Naive B cell (primary cell): ENCODE measurements at places on chromosomes 12 and 14. TPM values are rescaled to one million over a fixed set of nuclear protein-coding genes. Genes with fewer than 3 reads are reported as not detected.
A peak's percentile ranks its signal among the peaks of the same experiment; 100 is the strongest.

The HOXC4 gene
- 0.17 TPM for polyA plus RNA-seq

DNA sequence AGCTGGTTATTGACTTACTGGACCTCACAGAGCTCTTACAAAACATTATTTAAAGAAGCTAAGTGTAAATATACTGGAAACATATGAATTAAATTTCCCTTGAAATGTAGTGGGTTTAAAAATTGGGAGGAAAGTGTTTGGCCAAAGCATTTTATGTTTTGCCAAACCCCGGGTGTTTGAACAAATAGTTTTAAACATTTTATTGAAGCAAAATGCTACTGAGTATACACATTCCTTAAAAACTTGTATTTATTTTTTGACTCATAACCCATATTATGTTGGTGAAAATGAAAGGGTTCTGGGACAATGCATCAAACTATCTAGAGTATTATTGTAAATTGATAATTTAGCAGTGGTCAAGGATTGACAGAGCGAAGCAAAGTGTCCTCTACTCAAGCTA, 1048.5 kb downstream of the SLC6A15 start:
- H3K4me1 ChIP-seq: no peaks in the 10 kb centered on the region
- no peak overlapping the region for H3K27ac ChIP-seq
- H3K27me3 ChIP-seq: no peaks in the 10 kb centered on the region
- no peak overlapping the region for H3K4me3 ChIP-seq

The FUT8 gene
- polyA plus RNA-seq: 18.5 TPM

GRCh38 chr12:83158613-83159207, 472.0 kb downstream of the TMTC2 start:
- no peak overlapping the region for H3K27ac ChIP-seq
- no peak for DNase-seq
- no peaks in the 10 kb centered on the region for H3K36me3 ChIP-seq
- no peaks in the 10 kb centered on the region for H3K27me3 ChIP-seq

The KLHL28 gene
- polyA plus RNA-seq: 40.9 TPM

DNA sequence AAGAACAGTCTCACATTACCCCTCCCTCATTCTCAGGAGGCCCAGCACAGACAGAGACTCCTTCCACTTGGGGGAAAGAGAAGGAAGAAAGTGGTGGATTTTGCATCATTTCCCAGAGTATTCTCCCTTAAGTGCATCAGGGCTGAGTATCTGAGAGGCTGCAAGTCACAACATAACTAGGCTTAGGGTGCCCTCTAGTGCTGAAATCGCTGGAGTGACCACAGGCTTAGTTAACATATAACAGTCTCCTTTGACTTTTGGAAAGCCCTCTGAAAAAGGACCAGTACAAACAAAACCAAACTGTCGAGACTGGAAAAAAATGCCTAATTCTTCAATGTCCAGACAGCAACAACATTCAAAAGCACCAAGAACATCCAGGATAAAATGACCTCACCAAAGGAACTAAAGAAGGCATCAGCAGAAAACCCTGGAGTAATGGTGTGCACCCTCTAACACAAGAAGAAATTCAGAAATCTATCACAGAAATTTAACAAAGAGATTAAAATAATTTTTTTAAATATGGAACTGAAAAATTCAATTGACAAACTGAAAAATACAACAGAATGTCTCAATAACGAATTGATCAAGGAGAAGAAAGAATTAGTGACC, 412.3 kb downstream of the RPS29 start:
- peaks cover 22% of the 10 kb centered on the region for H3K27me3 ChIP-seq
- H3K27ac ChIP-seq: no peak overlapping the region
- no peaks in the 10 kb centered on the region for H3K36me3 ChIP-seq
- peak; percentile 58 for DNase-seq
- no peak overlapping the region for H3K4me3 ChIP-seq

The FAIM2 gene
- polyA plus RNA-seq: not detected

GRCh38 chr14:40216976-40217375, 784.7 kb upstream of the FBXO33 start:
- H3K27ac ChIP-seq: peak overlapping the region; percentile 76
- DNase-seq: no peak
- H3K36me3 ChIP-seq: no peaks in the 10 kb centered on the region
- H3K4me3 ChIP-seq: no peak overlapping the region

The VRTN gene
- polyA plus RNA-seq: not detected

The GPR68 gene
- polyA plus RNA-seq: 0.28 TPM

- H3K4me3 ChIP-seq: no peak overlapping the region
- H3K36me3 ChIP-seq: no peaks in the 10 kb centered on the region
- no peak overlapping the region for H3K27ac ChIP-seq
- H3K27me3 ChIP-seq: no peaks in the 10 kb centered on the region
- no peaks in the 10 kb centered on the region for H3K4me1 ChIP-seq
These were observed 209.8 kb upstream of the FLRT2 start for GRCh38 chr14:85319998-85320630.

GRCh38 chr14:96146131-96146771, 58.4 kb upstream of the BDKRB2 start:
- no peak overlapping the region for H3K27ac ChIP-seq
- peaks cover 44% of the 10 kb centered on the region for H3K27me3 ChIP-seq
- DNase-seq: no peak
- H3K4me3 ChIP-seq: no peak overlapping the region
- no peaks in the 10 kb centered on the region for H3K4me1 ChIP-seq
- H3K36me3 ChIP-seq: peaks cover 15% of the 10 kb centered on the region

DNA sequence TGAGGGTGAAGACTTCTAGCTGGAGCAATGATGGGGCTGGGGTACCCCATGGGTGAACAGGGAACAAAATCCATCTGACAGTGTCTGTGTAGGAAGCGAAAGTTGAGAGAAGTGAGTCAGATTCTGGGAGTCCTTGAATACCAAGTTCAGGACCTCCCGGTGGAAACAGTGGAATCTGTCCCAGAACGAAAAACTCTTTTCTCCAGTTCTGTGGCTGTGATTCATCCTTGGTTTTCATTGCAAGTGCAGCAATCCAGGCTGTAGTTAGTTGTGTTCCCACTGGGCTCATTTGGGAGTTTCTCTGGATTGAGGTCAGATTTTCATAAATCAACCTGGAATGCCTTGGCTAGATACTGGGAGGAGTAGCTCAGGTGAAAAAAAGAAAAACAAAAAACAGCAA, 120.7 kb downstream of the C12orf75 start:
- no peak overlapping the region for H3K27ac ChIP-seq
- DNase-seq: no peak
- no peak overlapping the region for H3K4me3 ChIP-seq
- no peaks in the 10 kb centered on the region for H3K4me1 ChIP-seq
- H3K36me3 ChIP-seq: no peaks in the 10 kb centered on the region

DNA sequence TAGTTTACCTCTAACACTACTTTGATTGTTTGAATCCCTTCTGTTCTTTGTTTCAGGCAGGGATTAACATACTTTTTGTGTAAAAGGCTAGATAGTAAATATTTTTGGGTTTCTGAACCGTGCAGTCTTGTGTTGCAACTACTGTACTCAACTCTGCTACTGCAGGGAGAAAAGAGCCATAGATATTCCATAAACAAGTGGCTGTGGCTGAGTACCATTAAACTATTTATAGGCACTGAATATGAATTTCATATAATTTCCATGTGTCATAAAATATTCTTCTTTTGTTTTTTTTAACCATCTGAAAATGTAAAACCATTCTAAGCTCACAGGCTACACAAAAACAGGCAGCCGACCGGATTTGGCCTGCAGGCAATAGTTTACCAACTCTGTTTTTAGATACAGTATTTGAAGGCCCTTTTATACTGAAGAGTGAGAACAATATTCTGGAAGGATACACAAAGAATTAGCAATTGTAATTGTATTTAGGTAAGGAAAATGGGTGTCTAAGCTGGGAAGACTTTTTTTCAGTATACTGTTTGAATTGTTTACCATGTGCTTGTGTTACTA, 15.7 kb downstream of the NR1H4 start:
- no peaks in the 10 kb centered on the region for H3K36me3 ChIP-seq
- H3K4me1 ChIP-seq: no peaks in the 10 kb centered on the region
- no peaks in the 10 kb centered on the region for H3K27me3 ChIP-seq
- DNase-seq: no peak
- no peak overlapping the region for H3K27ac ChIP-seq

GRCh38 chr14:58965601-58966000, 222.9 kb upstream of the DAAM1 start:
- H3K4me3 ChIP-seq: no peak overlapping the region
- H3K4me1 ChIP-seq: no peaks in the 10 kb centered on the region
- H3K27ac ChIP-seq: no peak overlapping the region
- no peaks in the 10 kb centered on the region for H3K27me3 ChIP-seq
- no peaks in the 10 kb centered on the region for H3K36me3 ChIP-seq

The WIF1 gene
- polyA plus RNA-seq: not detected

GRCh38 chr12:47383942-47384341, 304.2 kb upstream of the AMIGO2 start:
- H3K4me3 ChIP-seq: no peak overlapping the region
- H3K4me1 ChIP-seq: peaks cover 44% of the 10 kb centered on the region
- no peak for DNase-seq
- H3K27me3 ChIP-seq: no peaks in the 10 kb centered on the region
- no peak overlapping the region for H3K27ac ChIP-seq
- no peaks in the 10 kb centered on the region for H3K36me3 ChIP-seq

- no peaks in the 10 kb centered on the region for H3K4me1 ChIP-seq
- H3K36me3 ChIP-seq: no peaks in the 10 kb centered on the region
- H3K27me3 ChIP-seq: peaks cover 51% of the 10 kb centered on the region
- no peak overlapping the region for H3K4me3 ChIP-seq
- no peak for DNase-seq
- no peak overlapping the region for H3K27ac ChIP-seq
These were observed 29.5 kb downstream of the MYO1H start for GRCh38 chr12:109377139-109377685.

GRCh38 chr12:41473441-41473840, 285.3 kb downstream of the PDZRN4 start:
- H3K4me3 ChIP-seq: no peak overlapping the region
- no peaks in the 10 kb centered on the region for H3K27me3 ChIP-seq
- H3K4me1 ChIP-seq: no peaks in the 10 kb centered on the region

The SRP54 gene
- polyA plus RNA-seq: 23.9 TPM

DNA sequence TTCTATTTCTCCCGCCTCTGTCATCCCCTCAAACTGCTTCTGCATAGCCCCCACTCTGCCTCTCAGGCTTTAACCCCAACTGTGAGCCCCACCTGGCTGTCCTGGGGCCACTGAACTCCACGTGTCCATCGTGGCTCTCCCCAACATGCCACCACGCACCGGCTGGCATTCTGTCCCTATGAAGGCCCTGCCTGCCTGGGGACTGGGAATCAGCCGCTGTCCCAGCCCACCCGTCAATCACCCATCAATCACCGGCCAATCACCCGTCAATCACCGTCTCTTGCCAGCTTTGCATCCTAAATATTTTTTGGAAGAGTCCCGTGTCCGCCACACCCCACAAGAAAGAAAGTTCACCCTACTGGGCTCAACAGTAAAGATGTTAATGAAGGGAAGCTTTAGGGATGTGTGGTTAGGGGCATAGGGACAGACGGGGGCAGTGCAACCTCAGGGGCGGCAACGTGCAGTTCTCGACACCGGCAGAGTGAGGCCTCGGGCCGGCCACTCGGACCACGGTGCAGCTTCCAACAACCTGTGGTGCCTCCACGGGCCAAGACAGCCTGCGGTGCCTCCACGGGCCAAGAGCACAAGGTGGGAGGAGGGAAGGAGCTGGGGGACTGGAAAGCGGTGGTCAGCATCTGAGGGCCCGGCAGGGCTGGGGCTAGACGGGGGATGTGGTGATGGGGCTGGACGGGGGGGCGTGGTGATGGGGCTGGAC, 85.6 kb downstream of the GALNT9 start:
- peaks cover 9% of the 10 kb centered on the region for H3K27me3 ChIP-seq
- H3K4me1 ChIP-seq: peaks cover 22% of the 10 kb centered on the region
- no peak overlapping the region for H3K27ac ChIP-seq
- H3K36me3 ChIP-seq: no peaks in the 10 kb centered on the region

DNA sequence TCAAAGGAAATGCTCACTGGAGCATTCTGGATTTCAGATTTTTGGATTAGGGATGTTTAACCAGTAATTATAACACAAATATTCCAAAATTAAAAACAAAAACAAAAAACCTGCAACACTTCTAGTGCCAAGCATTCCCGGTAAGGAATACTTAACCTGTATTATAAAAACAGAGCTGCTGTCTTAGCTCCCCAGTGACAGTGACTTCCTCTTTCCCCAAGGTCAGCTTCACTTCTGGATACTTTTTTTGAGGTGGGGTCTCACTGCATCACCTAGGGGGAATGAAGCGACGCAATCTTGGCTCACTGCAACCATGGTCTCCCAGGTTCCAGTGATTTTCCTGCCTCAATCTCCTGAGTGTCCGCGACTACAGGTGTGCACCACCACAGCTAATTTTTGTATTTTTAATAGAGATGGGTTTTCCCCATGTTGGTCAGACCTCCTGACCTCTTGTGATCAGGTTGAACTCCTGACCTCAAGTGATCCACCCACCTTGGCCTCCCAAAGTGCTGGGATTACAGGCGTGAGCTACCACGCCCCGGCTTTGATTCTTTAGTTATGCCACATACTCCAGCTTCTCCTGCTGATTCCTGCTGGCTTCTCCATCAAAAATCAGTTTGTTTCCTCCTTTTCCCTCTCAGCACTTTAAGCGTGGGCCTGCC, 15.9 kb downstream of the PPP1CC start:
- H3K4me3 ChIP-seq: no peak overlapping the region
- peak overlapping the region; percentile 52 for H3K27ac ChIP-seq
- H3K27me3 ChIP-seq: no peaks in the 10 kb centered on the region

DNA sequence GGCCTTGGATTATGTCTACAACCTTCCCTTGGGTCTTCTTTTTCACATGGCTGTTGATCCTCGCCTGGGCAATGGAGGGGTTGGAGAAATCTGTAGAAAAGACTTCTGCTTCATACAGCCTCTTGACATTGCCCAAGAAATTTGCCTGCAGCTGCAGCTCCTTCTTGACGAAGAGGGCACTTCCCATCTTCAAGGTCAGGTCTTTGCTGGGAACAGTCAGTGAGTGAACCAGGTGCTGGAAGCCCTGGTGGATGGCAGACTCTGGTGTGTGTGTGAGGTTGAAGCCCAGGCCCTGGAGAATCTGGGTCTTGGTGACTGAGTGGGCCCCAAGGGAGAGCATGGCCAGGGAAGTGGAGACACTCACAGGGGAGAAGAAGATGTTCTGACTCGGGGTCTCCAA, 6.7 kb downstream of the SERPINA9 start:
- no peak overlapping the region for H3K4me3 ChIP-seq
- no peak for DNase-seq
- H3K36me3 ChIP-seq: peaks cover 10% of the 10 kb centered on the region
- no peak overlapping the region for H3K27ac ChIP-seq
- H3K27me3 ChIP-seq: peaks cover 10% of the 10 kb centered on the region

- peaks cover 2% of the 10 kb centered on the region for H3K4me1 ChIP-seq
- peaks cover 59% of the 10 kb centered on the region for H3K27me3 ChIP-seq
- no peak overlapping the region for H3K4me3 ChIP-seq
- DNase-seq: no peak
These were observed 35.8 kb downstream of the GRIN2B start for GRCh38 chr12:13945641-13946040.

DNA sequence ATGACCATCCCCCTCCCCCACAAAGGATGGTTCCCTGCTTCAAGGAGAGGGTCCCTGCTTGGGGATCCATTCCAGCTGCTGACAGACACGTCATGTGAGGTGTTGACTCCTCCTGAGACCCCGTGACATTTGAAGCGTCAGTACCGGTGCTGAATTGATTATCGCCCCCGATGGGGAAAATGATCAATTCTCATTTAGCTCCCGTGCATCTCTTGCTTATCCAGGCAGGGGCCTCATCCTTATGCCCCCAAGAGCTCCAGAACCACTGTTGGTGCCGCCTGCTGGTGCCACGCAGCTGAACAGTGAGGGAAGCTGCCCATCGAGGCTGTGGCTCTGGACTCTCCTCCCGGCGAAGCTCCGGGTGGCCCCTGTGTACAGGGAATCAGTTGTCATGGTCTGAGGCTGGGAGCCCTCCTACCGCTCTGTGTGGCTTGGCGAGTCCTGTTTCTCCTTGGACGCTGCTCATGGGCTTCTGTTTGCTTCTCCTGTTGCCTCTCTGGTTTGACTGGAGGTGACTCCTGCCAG, 4.6 kb downstream of the KIF26A start:
- peaks cover 55% of the 10 kb centered on the region for H3K27me3 ChIP-seq
- no peak overlapping the region for H3K27ac ChIP-seq
- H3K4me1 ChIP-seq: peaks cover 4% of the 10 kb centered on the region
- no peaks in the 10 kb centered on the region for H3K36me3 ChIP-seq
- no peak for DNase-seq
